ENCODE measurements at places on chromosomes 4 and X.

- no peak for DNase-seq
Measured at GRCh38 chrX:16845686-16846085, 24.5 kb downstream of the RBBP7 start.

- no peak for DNase-seq
Measured at GRCh38 chr4:88696630-88697029, 999 bp downstream of the NAP1L5 start.

DNA sequence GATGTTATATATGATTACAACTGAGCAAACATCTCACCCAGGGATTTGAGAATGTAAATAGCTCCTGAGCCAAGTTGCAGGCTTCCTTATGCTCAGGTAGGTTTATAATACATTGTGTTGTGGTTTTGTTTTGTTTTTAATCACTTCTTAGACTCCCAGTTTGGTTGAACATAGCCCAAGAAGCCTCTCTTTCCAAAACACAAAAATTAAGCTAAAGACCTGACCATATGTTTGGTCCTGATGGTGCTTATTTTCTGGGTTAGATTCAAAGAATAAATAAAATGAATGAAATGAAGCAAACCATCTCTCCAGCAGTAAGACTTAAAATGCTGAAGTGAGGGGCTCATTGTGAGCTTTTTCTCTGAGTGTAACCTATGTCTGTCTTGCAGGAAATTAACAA, 93.5 kb downstream of the GRXCR1 start:
- no peak for DNase-seq

DNA sequence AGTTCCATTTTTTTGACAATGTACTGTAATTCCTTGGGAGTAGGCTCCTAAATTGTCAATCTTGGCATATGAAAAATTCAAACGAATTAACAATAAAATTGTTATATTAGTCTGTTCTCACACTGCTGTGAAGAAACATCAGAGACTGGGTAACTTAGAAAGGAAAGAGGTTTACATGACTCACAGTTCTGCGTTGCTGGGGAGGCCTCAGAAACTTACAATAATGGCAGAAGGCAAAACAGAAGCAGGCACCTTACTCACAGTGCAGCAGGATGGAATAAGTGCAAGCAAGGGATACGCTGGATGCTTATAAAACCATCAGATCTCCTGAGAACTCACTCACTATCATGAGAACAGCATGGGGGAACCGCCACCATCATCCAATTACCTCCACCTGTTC, 246.4 kb upstream of the TRAM1L1 start:
- no peak for DNase-seq

DNA sequence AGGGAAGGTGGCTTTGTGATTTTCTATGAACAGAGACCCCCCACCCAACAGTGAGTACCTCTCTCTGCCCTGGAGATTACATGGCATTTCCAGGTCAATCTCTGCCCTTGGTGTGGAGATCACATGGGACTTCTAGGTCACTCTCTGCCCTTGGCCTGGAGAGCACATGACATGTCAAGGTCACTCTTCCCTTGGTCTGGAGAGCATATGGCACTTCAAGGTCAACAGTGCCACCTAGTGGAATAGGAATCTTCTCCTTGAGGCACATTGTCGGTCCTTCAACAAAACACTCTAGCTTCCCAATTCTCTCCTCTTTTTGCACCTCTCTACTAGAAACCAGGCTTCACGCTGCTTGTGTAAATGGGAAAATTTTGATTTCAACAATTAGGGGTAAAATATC, 66.2 kb upstream of the TACR3 start:
- DNase-seq: no peak

DNA sequence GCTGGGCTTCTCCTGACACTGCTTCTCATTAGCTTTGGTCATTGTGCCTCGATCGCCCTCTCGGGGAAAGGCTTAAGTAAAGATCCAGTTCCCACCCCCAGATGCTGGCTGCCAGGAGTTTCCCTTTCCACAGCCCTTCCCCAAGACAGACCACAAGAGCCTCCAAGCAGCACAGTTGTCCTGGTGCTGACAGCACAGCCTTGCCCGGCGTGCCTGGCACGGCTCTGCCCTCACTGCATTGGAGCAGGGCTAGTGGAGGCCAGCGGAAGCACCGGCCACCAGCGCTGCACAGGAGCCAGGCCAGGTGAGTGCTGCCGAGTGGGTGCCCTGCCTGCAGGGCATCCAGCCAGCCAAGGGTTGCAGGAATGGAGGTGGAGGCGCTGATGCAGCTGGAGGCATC, 9.7 kb upstream of the MSANTD1 start:
- DNase-seq: no peak

DNA sequence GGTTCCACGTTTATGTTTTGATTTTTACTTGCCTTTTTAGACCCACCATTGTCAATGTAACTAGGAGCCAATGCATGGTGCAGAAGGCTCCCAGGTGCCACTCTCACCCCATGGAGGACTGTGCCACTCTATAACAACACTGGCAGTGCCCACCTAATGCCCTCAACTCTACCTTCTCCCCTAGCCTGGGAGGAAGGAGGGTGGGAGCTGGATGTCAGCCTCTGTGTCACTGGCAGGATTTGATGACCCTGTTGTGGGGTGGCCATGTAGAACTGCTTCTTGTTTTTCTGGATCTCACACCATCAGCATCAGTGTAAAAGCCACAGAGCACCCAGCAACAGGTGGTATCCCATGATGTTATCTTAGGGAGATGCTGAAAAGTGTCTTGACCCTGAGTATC, 13.7 kb upstream of the ADH1B start:
- DNase-seq: no peak
